Central memory CD4-positive, alpha-beta T cell (primary cell): ENCODE measurements at places on chromosomes 13 and 19.
A peak's percentile ranks its signal among the peaks of the same experiment; 100 is the strongest.

GRCh38 chr13:42049454-42049813, 986 bp downstream of the DGKH start:
- no peak for DNase-seq

DNA sequence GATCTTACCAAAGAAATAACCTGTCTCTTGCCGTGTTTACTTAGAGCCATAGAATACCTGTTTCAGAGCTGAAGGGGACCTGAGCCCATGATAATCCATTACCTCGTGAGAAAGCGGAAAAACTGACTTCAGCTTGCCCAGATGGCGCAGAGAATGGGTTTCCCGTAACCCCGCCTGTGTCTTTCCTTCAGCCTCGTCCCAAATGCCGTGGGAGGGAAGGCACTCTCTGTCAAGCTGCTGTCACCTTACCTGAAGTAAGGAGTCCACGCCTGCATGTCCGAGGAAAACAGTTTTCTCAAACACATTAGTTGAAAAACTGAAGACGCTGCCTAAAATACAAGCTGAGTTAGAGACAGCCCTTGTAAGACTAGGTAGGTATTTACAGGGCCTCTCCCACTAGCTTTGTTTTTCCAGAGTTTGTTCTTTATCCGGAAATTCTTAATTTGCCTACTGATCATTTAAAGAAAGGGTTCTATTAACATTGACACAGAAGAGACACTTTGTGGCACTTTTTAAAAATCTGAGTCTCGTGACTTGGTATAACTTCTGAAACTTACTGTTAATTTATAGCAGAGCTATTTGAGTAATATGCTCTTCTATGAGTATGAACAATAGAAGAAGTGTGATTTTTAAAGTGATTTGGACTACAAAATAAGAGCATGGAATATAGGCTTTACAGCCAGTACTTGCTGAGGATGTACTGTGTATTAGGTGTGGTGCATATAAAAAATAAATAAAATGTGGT, 1.3 kb upstream of the INTS6 start:
- no peak for DNase-seq

DNA sequence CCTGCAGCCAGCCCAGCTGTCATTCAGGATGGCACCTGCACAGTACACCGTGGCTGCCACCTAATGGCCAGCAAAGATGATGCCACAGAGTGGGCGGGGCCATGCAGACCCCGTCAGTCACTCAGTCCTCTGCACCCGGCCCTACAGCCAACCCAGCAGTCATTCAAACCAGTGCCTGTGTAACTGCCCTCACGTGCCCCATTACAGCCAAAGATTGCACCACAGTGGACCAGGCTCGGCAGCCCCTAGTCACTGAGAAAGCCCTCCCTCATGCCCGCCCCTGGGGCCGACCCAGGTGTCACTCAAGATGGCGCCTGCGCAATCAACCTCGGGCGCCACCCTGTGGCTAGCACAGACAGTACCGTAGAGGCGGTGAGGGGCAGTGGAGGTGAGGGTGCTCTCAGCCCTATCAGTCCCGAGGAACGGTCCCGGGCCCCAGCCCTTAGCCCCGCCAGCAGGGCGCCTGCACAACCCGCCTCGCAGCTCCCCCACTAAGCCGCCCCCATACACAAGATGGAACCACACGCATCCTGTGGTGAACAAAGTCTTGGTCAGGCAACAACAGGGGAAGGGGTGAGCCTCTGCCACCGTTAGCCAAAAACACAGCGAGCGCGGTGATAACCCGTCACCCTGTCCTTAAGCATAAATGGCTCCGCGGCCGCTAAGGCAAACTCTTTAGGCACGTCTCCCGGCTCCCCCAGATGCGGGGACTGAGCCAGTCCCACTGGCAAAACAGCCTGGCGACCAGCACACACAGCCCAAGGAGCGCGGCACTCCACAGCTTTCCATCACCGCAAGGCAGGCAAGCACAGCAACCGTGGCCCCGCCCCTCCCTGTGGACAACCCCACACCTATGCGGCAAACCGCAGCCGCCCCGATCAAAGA, 2.3 kb downstream of the PEG3 start:
- no peak for DNase-seq

GRCh38 chr19:4172861-4173473, 9.4 kb downstream of the SIRT6 start:
- DNase-seq: peak; percentile 59

DNA sequence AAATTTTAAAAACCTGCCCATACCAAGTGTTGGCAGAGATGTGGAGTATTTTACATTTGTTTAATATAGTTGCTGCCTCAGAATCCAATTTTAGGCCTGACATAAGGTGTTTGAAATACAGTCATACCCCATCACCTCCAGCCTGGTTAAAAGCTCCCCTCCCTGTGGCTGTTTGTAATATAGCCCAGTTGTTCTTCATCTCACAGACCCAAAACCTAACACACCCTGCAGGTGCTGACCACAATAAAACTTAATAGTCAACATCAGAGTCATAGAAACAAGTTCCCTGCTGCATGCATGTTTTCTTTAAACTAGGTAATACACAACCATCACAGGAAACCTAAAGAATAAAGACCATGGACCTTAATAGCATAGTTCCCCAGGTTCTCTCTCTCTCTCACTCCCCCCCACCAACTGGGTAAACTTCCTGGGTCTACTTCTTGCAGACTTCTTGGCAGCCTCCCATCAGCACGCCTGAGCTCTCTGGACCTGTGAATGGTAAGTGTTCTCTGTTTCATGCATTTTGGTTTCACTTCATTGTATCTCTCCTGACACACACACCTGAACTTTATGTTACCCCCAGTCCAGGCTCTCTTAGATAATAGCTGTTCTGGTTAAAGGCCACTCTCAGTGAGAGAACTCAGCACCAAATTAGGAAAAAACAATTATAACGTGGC, 1369.9 kb downstream of the EFNB2 start:
- DNase-seq: no peak

DNA sequence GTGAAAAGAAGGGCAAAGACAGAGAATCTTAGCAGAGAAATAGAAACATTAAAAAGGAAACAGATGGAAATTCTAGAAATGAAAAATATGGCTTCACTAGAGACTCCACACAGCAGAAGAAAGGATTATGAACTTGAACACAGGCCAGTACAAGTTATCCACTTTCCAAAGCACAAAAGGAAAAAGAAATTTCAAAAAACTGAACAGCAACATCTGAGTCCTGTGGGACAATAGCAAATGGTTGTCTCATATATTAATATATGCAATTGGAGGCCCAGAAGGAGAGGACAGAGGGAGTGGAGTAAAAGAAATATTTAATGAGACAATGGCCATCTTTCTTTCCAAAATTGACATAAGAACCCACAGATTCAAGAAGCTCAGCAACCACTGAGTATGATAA, 141.7 kb upstream of the GJB6 start:
- DNase-seq: no peak

DNA sequence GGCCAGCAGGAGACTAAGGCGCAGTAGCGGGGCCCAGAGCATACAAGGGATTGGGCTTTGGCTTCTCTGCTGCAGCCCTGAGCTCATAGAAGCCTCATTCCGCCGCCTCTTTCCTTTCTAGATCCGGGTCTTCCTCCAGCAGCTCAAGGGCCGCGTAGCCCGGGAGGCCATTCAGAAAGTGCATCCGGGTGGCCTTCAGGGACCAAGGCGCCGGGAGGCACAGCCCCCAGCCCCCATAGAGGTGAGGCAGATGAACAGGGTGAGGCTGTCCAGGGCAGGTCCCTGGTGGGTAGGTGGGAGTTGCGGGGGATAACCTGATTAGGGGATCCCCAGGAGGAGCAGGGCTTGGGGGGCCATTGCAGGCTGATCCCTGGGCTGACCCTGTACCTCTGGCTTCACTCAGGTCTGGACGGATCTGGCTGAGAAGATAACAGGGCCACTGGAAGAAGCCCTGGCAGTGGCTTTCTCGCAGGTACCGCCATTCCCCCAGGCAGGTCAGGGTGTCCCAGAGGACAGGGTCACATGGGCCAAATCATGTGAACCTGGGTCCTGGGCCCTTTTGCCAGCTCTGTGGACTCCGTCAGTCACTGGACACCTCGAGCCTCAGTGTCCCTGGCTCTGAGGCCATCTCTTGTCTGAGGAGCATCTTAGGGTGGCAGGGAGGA, 1.3 kb downstream of the SNAPC2 start:
- DNase-seq: no peak

GRCh38 chr13:52743988-52744387, 4.4 kb upstream of the CNMD start:
- no peak for DNase-seq

GRCh38 chr13:55554741-55555140, 1586.0 kb upstream of the PRR20A start:
- DNase-seq: no peak

- no peak for DNase-seq
Measured at GRCh38 chr13:103466761-103467160, 400.5 kb upstream of the SLC10A2 start.

DNA sequence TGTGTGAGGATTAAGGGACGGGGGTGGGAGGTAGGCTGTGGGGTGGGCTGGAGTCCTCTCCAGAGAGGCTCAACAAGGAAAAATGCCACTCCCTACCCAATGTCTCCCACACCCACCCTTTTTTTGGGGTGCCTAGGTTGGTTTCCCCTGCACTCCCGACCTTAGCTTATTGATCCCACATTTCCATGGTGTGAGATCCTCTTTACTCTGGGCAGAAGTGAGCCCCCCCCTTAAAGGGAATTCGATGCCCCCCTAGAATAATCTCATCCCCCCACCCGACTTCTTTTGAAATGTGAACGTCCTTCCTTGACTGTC, 5.5 kb downstream of the FOSB start:
- DNase-seq: no peak

DNA sequence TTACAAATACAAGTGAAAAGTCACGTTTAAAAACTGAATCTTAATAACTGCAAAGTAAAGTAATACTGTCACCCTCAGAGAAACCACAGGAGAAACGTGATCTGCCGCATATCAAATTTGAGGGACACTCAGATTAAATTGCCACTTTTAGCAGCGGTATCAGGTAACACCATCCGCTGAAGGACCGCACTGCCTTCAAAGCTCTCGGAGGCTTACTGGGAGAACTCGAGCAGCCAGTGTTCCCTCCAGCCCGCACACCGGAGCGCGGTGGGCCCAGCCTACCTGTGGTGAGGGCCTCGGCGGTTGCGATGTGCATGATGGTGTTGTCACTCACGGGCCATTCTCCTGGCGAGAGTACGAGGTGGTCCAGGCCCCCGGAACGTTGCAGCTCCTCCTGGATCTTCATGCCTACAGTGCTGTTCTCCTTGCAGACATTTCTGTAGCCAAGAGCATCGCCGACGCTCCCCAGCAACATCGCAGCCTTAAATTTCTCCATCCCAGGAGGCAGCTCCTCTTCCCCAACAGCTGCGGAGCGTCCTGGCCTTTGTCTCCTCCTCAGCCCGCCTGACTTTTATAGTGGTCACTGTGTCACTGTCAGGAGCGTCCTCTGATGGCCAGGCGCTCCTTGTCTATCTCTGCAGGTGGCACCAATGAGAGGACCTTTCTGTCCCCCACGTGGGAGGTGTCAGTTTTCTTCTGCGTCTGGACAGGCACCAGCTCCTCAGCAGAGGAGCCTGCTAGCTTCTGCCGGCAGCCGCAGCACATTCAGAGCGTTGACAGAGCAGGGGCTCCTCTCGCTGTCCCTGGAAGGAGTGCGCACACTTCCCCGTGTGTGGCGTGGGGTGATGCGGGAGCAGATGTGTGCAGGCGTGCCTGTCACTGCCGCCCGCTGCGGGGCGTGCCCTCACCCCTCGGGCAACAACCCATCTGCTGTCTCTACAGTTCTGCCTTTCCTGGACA, at the start of gene ADPRHL1:
Gene ADPRHL1, minus strand, starts transcription at position 547 of the 960 bp plus-strand sequence. Its CDS starts 51 bp downstream, at position 496.
- no peak for DNase-seq

DNA sequence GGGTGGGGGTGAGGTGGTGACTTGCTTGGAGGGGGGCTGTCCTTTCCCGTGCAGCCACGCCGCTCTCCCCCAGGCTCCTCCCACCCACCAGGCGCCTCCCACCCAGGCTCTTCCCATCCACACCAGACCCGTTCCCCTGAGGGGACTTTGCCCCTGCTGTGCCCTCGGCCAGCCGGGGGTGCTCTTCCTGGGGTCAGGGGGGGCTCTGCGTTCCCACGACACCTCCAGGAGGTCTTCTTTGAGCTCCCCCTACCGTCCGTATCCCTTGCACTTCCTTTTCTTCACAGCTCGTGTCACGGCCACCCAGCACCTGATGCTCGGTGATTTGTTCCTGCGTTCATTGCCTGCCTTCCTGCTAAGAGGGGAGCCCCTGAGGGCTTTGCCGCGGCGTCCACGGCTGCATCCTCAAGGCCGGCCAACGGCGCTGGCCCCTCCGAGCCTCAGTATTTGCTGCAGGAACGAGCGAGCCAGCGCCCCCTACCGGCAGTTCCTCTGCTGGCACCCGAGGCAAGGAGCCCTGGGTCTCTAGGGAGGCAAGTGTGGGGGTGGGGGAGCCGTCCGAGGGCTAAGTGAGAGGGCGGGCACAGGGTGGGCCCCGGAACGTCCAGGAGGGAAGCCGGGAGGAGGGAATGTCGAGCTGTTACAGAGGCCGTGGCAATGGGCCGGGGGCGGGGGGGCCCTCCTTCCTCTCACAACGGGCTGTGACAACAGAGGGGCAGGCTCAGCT, 11.8 kb downstream of the LRRC4B start:
- peak; percentile 52 for DNase-seq

DNA sequence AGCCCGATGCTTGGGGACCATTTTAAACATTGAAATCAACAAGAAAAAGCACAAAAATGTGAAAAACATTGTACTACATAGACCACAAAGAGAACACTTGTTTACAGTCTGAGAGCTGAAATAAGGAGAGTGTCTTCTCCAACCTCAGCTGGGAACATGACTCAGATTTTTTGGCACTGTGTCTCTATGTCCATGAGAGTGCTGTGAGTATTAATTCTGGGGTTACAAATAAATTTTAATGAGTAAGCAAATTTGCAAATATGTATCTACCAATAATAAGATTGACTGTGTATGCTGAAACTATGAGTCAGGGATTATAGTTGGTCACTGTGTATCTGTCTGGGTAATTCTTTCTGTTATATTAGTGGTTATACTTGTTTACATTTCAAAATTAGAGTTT, 174.0 kb downstream of the DCT start:
- no peak for DNase-seq
